ENCODE measurements at places on chromosomes 3 and 15. TPM values are rescaled to one million over a fixed set of nuclear protein-coding genes. Genes with fewer than 3 reads are reported as not detected.

The ROBO1 gene
- total RNA-seq: not detected

The CCRL2 gene
- 4.1 TPM for total RNA-seq

The IQCF5 gene
- total RNA-seq: not detected

The NR2F2 gene
- not detected for total RNA-seq

The DPP8 gene
- total RNA-seq: 42.0 TPM

The MB21D2 gene
- 5.5 TPM for total RNA-seq

The ANKRD63 gene
- not detected for total RNA-seq

The ABI3BP gene
- total RNA-seq: not detected

The GPR156 gene
- total RNA-seq: not detected

The ADGRG7 gene
- total RNA-seq: not detected

The TLR9 gene
- not detected for total RNA-seq

The DLL4 gene
- total RNA-seq: not detected

The IL20RB gene
- total RNA-seq: 1.2 TPM

The PRSS50 gene
- total RNA-seq: not detected

The LMOD3 gene
- not detected for total RNA-seq

The LIPH gene
- not detected for total RNA-seq

The GRIP2 gene
- not detected for total RNA-seq

The FAM162A gene
- total RNA-seq: 50.0 TPM

The SLC24A5 gene
- total RNA-seq: not detected

The TRPM1 gene
- not detected for total RNA-seq

The GMNC gene
- not detected for total RNA-seq

The NLGN1 gene
- total RNA-seq: not detected

The SERP1 gene
- total RNA-seq: 90.3 TPM

The TRH gene
- not detected for total RNA-seq

The TCAIM gene
- total RNA-seq: 16.8 TPM

The GOLGA6L25 gene
- not detected for total RNA-seq

The QRICH1 gene
- 138 TPM for total RNA-seq

The NAA50 gene
- total RNA-seq: 120 TPM

The EPHB1 gene
- 0.43 TPM for total RNA-seq

The MKRN3 gene
- 1.7 TPM for total RNA-seq

The EBLN2 gene
- 9.8 TPM for total RNA-seq

The TSPAN3 gene
- total RNA-seq: 16.3 TPM

The SLC35A5 gene
- 20.0 TPM for total RNA-seq

The HYAL3 gene
- total RNA-seq: 15.2 TPM

The ERC2 gene
- 0.11 TPM for total RNA-seq

Data from T-helper 2 cell treated with Interferon-gamma antibody and Interleukin-4, amounts not matched to agents 100 ng/mL and 5 ng/mL, for 36 hours (primary cell).